ENCODE measurements at places on chromosomes 6 and 20. TPM values are rescaled to one million over a fixed set of nuclear protein-coding genes. Genes with fewer than 3 reads are reported as not detected.

- no peak overlapping the region for H3K27ac ChIP-seq
- 0 out of 2 replicates have a peak, but pooled peaks cover 4% of the 10 kb centered on the region for H3K4me1 ChIP-seq
- no peak for DNase-seq
These were observed 205.3 kb upstream of the FOXA2 start for GRCh38 chr20:22789676-22790075.

DNA sequence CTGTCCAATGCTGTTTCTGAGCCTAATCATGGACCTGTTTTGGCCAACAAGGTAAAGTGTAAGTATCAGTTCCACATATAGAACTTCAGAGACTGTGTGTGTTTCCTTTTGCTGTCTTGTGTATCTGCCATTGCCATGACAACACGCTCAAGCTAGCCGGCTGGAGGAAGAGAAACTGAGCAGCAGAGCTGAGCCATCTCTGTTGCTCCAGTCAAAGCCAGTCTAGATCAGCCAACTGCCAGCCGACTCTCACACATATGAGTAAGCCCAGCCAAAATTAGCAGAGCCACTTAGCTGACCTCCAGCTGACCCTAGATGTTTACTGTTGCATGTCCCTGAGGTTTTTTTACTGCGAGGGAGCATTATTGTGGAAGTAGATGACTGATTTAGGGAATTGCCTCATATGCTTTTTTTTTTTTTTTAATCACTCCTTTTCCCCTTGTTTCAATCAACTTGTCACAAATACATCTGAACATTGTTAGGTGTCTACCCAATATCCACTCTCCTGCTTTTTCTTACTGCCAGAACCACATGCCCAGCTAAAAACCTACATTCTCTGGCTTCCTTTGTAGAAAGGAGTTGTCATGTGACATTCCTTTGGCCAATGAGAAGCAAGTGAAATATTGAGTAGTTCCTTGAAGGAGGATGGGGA lies 304.3 kb upstream of the SUPT3H start:
- DNase-seq, result no peak
- no peak overlapping the region for H3K27ac ChIP-seq
- no peaks in the 10 kb centered on the region for H3K27me3 ChIP-seq
- H3K4me3 ChIP-seq, result no peak overlapping the region
- peaks cover 3% of the 10 kb centered on the region for H3K36me3 ChIP-seq

DNA sequence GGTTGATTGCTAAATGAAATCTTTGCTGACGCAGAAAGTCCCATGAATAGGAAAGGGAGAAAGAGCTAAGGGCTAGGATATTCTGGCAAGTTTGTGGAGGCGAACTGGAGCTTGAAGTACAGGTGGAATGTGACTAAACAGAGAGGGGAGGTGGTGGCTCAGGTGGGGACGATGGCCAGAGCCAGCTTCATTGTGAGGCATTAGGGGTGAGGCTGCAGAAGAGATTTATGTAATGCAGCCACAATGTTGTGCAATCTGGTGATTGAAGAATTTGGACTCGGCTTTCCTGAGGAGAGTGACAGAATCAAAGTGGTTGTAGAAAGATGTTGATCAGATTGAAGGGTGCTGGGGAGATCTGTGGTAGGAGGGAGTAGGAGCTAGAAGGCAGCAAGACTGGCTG lies 42.9 kb upstream of the SPACA1 start:
- H3K4me3 ChIP-seq, result no peak overlapping the region
- H3K27ac ChIP-seq, result no peak overlapping the region
- no peak for DNase-seq
- H3K4me1 ChIP-seq, result no peaks in the 10 kb centered on the region

GRCh38 chr6:38638941-38639497 lies 710 bp downstream of the BTBD9 start:
- H3K4me1 ChIP-seq, result no peaks in the 10 kb centered on the region
- H3K36me3 ChIP-seq, result no peaks in the 10 kb centered on the region
- peak overlapping the region; percentile 89 for H3K4me3 ChIP-seq
- no peak overlapping the region for H3K27ac ChIP-seq

DNA sequence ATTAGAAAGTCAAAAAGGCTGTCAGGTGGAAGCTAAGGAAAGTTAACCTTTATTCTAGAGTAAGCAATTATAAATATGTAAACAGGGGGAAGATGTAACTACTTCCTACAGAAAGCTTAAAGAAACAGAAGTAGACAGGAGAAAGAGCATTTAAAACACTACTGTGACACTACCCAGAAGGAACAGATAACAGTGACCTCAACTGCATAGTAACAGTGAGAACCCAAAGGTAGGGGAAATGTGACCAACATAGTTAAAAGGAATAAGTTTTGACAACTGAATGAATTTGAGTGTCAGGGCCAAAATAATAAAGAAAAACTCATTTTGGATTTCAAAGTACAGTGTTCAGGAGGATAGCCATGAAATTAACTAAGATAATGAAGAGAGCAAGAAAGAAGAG lies 43.5 kb downstream of the IBTK start:
- H3K4me3 ChIP-seq, result no peak overlapping the region
- peaks cover 37% of the 10 kb centered on the region for H3K36me3 ChIP-seq
- H3K27ac ChIP-seq, result no peak overlapping the region
- H3K4me1 ChIP-seq, result no peaks in the 10 kb centered on the region
- no peaks in the 10 kb centered on the region for H3K27me3 ChIP-seq

GRCh38 chr20:36736451-36737182 lies 9.3 kb downstream of the NDRG3 start:
- no peaks in the 10 kb centered on the region for H3K27me3 ChIP-seq
- no peaks in the 10 kb centered on the region for H3K36me3 ChIP-seq
- DNase-seq, result no peak
- H3K4me3 ChIP-seq, result no peak overlapping the region

GRCh38 chr6:69901361-69901760 lies 35.0 kb downstream of the COL19A1 start:
- DNase-seq, result no peak
- H3K4me3 ChIP-seq, result no peak overlapping the region
- no peaks in the 10 kb centered on the region for H3K27me3 ChIP-seq
- no peaks in the 10 kb centered on the region for H3K4me1 ChIP-seq

DNA sequence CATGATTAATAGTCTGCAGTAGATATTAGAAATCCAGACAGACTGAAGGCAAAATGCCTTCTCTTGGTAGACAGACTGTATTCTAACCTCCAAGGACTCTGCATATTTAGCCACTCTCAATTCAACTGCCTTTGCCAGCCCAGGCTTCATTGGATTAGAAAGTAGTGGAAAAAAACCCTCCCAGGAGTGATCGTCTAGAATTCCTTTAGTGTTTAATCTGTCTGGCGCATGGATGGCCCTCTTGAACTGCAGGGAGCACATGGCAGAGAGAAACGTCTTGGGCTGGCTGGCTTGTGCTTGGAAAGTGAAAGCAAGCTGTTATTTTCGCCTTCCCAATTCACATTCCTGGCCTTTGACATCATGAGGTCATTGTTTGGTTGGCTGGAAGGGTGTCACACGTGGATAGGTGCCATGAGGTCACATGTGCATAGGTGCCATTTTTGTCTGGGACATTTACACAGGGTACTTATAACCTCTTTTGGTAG lies 30.9 kb upstream of the NEDD9 start:
- no peaks in the 10 kb centered on the region for H3K36me3 ChIP-seq
- no peak overlapping the region for H3K4me3 ChIP-seq
- DNase-seq, result no peak
- no peaks in the 10 kb centered on the region for H3K27me3 ChIP-seq
- no peak overlapping the region for H3K27ac ChIP-seq

- H3K27me3 ChIP-seq, result peaks cover 7% of the 10 kb centered on the region
- H3K4me1 ChIP-seq, result no peaks in the 10 kb centered on the region
- DNase-seq, result peak; percentile 44
- H3K36me3 ChIP-seq, result no peaks in the 10 kb centered on the region
- H3K4me3 ChIP-seq, result peak overlapping the region; percentile 66
- no peak overlapping the region for H3K27ac ChIP-seq
These were observed 75.9 kb upstream of the GATA5 start for GRCh38 chr20:62551407-62552323.

GRCh38 chr6:140462453-140463311 lies 1088.2 kb upstream of the CITED2 start:
- H3K4me3 ChIP-seq, result no peak overlapping the region
- H3K36me3 ChIP-seq, result peaks cover 17% of the 10 kb centered on the region
- H3K27ac ChIP-seq, result no peak overlapping the region
- no peak for DNase-seq
- H3K4me1 ChIP-seq, result no peaks in the 10 kb centered on the region

GRCh38 chr6:11197175-11197536 lies 35.3 kb downstream of the NEDD9 start:
- H3K27me3 ChIP-seq, result no peaks in the 10 kb centered on the region
- H3K4me1 ChIP-seq, result peaks cover 13% of the 10 kb centered on the region
- peak overlapping the region; percentile 14 for H3K27ac ChIP-seq
- no peak overlapping the region for H3K4me3 ChIP-seq
- no peak for DNase-seq
- peaks cover 10% of the 10 kb centered on the region for H3K36me3 ChIP-seq

GRCh38 chr6:125037827-125038226 lies 75.6 kb downstream of the RNF217 start:
- no peaks in the 10 kb centered on the region for H3K36me3 ChIP-seq
- no peak overlapping the region for H3K27ac ChIP-seq
- H3K27me3 ChIP-seq, result no peaks in the 10 kb centered on the region
- H3K4me3 ChIP-seq, result no peak overlapping the region
- no peak for DNase-seq
- H3K4me1 ChIP-seq, result no peaks in the 10 kb centered on the region

The PRPH2 gene
- total RNA-seq, result 0.31 TPM

The JAG1 gene
- total RNA-seq, result 54.0 TPM

The TCF21 gene
- total RNA-seq, result not detected

The STX11 gene
- 0.11 TPM for total RNA-seq

The RAET1E gene
- not detected for total RNA-seq

The SLC22A2 gene
- total RNA-seq, result 0.86 TPM

The NOP56 gene
- total RNA-seq, result 774 TPM

Data from H9 (cell line).